Fibroblast of upper back skin (primary cell): ENCODE measurements at places on chromosomes 6 and 20.

DNA sequence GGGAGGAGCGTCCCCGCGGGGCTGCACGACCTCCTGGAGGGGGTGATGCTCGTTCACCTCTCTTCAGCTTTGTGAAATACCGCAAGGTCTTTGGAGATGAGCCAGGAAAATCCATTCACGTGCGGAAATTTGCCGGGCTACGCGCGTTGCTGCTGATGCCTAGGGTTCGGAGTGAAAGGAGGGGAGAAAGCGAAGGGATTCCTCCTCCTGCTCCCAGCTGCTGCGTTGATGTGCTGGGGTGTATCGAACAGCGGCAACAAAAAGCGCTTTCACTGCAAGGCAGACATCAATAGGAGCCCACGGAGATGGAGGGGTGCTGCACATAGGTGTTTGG is 391 bp upstream of the B3GAT2 start:
- DNase-seq, result no peak

GRCh38 chr6:137218473-137218916 is 690 bp downstream of the IFNGR1 start:
- DNase-seq, result peak; percentile 38

GRCh38 chr20:63216849-63217471 is 1.0 kb upstream of the YTHDF1 start:
- no peak for DNase-seq

GRCh38 chr20:19995220-19995863 is 21.8 kb upstream of the NAA20 start:
- peak; percentile 75 for DNase-seq

DNA sequence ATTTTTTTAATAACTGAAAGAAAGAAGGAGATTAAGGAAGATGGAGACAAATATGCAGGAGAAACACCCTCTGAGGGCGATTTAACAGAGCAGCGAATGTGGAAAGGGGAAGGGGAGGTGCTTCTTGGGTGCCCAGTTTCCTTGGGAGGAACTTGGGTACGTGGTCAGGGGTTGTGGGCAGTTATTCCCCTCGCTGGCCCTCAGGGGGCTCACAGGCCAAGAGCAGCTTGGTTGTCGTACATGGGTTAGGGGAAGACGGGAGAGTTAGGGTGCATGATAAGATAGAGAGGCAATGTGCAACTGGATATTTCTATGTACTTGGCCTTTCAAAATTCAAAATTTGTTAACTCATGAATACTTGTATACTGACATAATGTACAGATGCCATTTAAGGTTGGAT is 7.0 kb upstream of the TUBB2A start:
- no peak for DNase-seq

- DNase-seq, result peak; percentile 59
Observed at GRCh38 chr20:46709459-46710152, at the start of gene SLC2A10. Gene SLC2A10, plus strand, starts transcription at chr20:46709649. Its CDS starts 88 bp downstream, at chr20:46709737.

DNA sequence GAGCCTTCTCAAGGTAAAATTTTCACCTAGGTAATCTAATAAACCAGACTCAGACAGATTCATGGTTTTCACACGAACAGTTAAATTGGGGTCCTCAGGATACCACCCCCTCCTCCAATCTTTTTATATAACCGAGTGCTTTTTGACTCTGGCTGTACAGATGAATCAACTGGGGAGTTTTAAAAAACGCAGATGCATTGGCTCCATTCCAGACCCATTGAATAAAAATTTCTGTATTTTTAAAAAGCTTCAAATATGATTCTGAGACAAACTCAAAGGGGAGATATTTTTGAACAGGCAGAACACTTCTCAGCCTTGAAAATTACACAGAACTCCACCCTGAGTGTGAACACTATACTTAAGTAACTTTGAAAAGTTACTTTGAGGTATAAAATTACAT is 7.2 kb downstream of the UTRN start:
- no peak for DNase-seq

DNA sequence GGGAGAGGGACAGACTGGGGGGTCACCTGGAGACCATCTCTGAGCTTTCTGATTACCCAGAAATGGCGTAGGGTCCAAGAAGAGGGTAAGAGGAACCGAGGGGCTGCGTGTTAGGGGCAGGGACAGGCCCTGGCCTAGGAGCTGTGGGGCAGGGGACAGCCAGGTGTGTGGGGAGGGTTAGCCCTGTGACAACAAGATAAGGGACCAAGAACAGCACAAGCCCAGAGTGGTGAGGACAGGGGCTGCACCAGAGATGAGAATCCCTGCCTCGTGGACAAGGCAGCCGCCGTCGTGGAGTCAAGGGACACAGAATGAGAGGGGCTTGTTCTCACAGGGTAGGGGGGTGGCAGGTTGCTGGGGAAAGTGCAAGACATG is 449 bp upstream of the AVP start:
- no peak for DNase-seq
